ENCODE measurements at places on chromosomes 3 and 15. TPM values are rescaled to one million over a fixed set of nuclear protein-coding genes. Genes with fewer than 3 reads are reported as not detected.
A peak's percentile ranks its signal among the peaks of the same experiment; 100 is the strongest.

Gene CHRD
- 6.4 TPM for total RNA-seq

Gene CISH
- total RNA-seq, result 15.2 TPM

Gene SLC9A9
- total RNA-seq, result 2.7 TPM

Gene COL6A5
- 0.04 TPM for total RNA-seq

Gene ATP8B4
- 1.8 TPM for total RNA-seq

- H3K4me1 ChIP-seq, result peaks cover 41% of the 10 kb centered on the region
- H3K27ac ChIP-seq, result no peak overlapping the region
- H3K27me3 ChIP-seq, result no peaks in the 10 kb centered on the region
- H3K36me3 ChIP-seq, result no peaks in the 10 kb centered on the region
- no peak for DNase-seq
- H3K4me3 ChIP-seq, result no peak overlapping the region
Observed at GRCh38 chr3:42827023-42827422, 17.8 kb downstream of the ACKR2 start.

DNA sequence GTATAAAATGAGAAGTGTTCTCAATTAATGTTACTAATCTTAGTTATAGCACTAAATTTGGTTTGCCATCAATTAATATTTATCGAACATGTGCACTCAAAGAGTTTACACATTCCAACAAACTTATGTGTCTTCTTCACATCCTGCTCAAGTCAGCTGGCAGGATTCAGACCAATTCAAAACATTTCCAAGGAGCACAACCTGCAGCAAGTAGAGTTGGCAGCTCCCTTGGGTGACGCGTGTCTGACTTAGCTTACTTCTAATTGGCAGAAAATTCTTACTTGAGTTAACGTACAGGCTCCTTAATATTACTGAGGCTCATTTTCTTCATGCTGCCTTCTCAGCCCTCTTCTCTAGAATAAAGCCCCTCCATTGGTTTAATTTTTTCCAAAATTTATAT lies 110.4 kb upstream of the PFN2 start:
- peaks cover 48% of the 10 kb centered on the region for H3K4me1 ChIP-seq
- H3K27ac ChIP-seq, result no peak overlapping the region
- no peak overlapping the region for H3K4me3 ChIP-seq
- H3K36me3 ChIP-seq, result no peaks in the 10 kb centered on the region
- H3K27me3 ChIP-seq, result no peaks in the 10 kb centered on the region
- no peak for DNase-seq

- no peak overlapping the region for H3K4me3 ChIP-seq
- peak overlapping the region; percentile 93 for H3K27ac ChIP-seq
- DNase-seq, result no peak
- no peaks in the 10 kb centered on the region for H3K27me3 ChIP-seq
- peaks cover 4% of the 10 kb centered on the region for H3K36me3 ChIP-seq
Observed at GRCh38 chr3:57826952-57827723, 71.0 kb downstream of the SLMAP start.

DNA sequence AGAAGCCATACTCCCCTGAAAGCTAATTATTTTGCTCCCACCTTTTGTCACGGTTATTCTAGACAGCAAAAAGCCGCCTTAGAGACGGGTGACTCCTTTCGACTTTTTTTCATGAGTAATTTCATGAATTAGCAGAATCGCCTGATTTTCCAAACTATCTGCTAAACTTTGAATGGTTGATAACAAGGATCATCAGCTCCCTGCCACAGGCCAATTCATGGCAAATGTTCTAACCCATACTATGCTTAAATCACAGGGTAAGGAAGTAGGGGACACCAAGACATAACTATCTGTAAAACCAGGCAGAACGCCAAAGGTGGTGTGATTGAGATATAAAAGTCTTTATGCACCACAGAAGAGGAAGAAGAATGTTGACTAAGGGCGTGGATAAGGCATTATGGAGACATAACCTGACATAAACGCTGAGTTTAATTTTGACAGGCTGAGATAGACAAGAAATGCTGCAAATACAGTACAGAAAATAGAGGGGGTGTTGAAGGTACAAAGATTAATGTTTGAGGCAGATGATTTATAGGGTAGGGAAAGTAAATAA lies 891 bp upstream of the DMXL2 start:
- no peaks in the 10 kb centered on the region for H3K36me3 ChIP-seq
- H3K27ac ChIP-seq, result peak overlapping the region; percentile 80
- no peak for DNase-seq
- no peaks in the 10 kb centered on the region for H3K27me3 ChIP-seq

- no peak overlapping the region for H3K4me3 ChIP-seq
- peaks cover 9% of the 10 kb centered on the region for H3K4me1 ChIP-seq
- H3K27me3 ChIP-seq, result no peaks in the 10 kb centered on the region
- H3K27ac ChIP-seq, result no peak overlapping the region
- DNase-seq, result no peak
Observed at GRCh38 chr3:182516597-182517336, 276.5 kb upstream of the ATP11B start.

- no peaks in the 10 kb centered on the region for H3K27me3 ChIP-seq
- no peak overlapping the region for H3K4me3 ChIP-seq
- H3K27ac ChIP-seq, result no peak overlapping the region
Observed at GRCh38 chr3:60064210-60065178, 1014.7 kb upstream of the CFAP20DC start.

Data from mesothelial cell of epicardium (in vitro differentiated cells).